H54 (cell line): ENCODE measurements at places on chromosomes 2 and 18.

DNA sequence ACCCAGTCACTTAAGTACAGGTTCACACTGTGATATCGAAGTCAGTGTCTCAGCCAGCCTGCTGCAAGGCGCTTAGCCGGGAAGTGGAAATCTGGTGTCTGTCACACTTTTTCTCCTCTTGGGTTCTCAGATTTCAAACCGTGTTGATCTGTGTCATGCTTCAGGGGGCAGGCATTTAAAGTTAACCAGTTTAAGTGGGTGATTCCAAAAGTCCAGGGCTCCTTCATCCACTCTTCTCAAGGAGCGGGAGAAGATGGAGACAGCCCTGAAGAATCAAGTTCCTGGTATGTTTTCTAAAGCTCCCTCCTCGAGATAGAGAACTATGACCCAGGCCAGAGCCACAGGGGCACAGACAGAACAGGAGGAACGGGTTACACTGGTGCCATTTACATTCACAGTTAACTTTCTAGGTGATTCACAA is 331.7 kb downstream of the GBX2 start:
- DNase-seq, result no peak

DNA sequence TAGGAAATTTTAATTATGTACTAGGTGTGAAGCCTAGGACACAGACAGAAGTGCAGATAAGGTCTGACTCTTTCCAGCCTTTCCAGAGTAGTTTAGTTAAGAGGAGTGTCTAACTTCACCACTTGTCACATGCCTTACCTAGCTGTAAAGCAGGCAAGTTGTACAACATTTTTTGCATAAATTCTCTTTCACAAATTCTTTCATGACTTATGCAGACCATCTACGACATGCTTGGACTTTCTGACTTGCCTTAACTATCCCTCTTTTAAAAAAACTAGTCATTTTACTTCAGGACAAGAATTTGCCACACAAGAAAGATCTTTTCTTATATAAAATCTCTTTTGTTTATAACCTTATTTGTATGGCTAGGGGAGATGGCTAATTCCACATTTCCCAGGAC is 1273.6 kb upstream of the SLC39A10 start:
- DNase-seq, result no peak

GRCh38 chr2:229673676-229674075 is 40.7 kb downstream of the DNER start:
- DNase-seq, result no peak

- no peak for DNase-seq
Measured at GRCh38 chr2:127826047-127826446, 15.1 kb upstream of the WDR33 start.

DNA sequence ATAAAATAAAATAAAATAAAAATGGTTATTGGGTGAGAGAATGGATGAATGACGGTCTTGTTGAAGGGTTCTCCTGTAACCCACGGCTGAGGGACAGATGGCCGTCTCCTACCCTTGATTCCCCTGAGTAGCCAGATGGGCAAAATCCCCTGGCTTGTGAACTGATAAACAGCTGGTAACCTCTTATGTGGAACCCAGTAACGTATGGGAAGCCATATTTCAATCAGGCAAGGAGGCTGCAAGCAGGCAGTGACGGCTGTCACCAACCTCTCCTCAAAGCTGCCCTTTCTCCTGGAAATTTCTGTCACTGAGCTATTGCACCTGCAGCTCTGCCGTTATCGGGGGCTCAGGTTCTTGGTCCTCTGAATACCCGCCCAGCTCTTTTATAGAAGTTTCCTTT is 165.3 kb upstream of the SMAD2 start:
- DNase-seq, result no peak
